ENCODE measurements at places on chromosomes 6 and 20.

- no peak for DNase-seq
Measured at GRCh38 chr6:44561832-44562665, 174.5 kb downstream of the CDC5L start.

DNA sequence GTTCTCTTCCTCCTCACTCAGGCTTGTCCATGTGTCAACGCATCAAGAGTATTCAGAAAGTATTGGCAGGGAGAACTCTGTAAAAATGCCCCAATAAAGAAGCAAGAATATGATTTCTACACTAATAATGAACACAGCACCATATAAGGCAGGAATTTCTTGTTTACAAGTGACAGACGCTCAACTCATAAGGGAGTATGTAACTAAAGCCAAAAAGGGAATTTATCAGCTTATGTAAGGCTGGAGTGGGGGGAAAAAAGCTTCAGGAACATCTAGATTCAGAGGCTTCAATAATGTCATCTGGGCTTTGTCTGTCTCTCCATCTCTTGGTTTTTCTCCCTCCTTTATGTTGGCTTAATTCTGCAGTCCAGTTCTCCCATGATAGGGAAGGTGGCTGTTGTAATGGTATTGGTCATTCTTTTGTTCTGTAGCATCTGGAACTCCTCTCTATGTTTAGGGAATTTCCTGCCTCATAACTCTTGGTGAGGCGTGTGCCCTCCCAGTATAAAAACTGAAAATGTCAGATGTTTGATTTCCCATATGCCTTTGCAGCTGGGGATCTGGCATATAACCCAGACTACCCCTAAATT, 125.1 kb upstream of the COL21A1 start:
- DNase-seq, result no peak

DNA sequence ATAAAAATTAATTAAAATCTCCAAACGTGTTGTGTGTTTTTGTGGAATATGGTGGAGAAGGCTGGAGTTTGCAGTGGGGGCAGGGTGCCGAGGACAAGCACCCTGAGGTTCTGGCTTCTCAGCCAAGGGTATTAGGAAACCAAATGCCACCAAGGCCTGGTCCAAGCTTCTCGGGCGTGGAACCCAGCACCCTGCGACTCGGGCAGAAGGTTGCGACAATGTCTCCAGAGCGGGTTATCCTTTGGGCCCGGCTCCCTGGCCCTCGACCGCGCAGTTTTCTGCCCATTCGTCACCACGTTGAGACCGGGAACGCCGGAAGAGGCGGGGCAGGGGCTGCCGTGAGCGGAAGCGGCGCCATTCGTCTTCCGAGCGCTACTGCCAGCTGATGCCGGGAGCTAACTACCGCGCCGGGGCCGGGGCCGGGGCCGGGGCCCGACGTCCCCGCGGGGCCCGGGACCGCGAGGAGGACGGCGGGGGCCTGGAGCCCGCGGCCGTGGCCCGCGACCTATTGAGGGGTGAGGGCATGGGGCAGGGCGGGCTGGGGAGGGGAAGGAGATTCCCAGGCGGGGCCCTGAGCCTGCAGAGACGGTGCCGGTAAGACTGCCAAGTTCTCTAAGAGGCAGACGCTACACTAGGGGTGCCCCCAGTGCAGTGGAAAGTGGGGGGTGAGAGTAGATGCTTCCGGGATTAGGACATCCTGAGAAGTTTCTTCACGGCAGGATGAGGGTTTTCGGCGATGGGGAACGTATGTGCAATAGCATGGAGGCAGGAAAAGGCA, at the start of gene RRP36:
Gene RRP36 (plus strand): TSS at position 354 of the 778 bp plus-strand sequence. CDS start 32 bp downstream, at position 386.
- DNase-seq, result no peak

DNA sequence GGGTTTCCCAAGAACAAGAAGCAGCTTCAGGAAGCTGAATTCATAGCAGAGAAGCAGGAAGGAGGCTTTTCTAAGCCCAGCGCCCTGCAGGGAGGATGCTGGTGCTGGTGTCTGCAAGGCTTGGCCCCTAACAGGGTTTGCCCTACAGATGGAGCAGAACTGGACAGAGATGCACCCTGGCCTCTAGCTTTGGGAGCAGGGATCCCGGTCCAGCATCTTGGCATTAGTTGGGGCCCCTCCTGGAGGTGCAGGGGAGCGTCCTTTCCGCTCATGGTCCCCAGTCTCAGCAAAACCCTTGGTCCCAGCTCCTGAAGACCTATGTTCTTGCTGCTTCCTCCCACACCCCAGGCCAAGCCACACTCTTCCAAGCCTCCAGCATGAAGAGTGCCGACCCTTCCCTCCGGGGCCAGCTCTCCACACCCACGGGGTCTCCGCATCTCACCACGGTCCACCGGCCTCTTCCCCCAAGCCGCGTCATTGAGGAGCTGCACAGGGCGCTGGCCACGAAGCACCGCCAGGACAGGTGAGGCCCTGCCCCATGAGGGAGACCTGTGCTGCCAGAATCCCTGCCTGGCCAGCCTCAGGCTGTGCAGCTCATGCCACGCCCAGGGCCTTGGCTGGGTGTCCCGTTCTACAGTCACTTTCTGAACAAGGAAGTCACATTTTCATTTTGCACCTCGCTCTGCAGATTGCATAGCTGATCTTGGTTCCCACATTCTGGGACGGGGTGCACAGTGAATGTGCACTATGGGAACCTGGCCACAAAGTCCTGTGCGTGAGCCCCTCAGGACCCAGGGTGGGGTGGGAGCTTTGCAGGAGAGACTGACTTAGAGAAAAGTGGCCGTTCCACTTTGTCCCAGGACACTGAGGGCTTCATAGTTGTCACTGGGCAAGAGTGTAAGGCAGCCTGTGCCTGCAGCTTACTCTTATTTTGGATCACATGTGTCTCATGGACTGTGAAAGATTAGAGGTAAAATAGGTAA, 160.2 kb downstream of the SYCP2 start:
- DNase-seq, result no peak

- no peak for DNase-seq
Measured at GRCh38 chr6:24229696-24230405, 103.8 kb downstream of the NRSN1 start.

DNA sequence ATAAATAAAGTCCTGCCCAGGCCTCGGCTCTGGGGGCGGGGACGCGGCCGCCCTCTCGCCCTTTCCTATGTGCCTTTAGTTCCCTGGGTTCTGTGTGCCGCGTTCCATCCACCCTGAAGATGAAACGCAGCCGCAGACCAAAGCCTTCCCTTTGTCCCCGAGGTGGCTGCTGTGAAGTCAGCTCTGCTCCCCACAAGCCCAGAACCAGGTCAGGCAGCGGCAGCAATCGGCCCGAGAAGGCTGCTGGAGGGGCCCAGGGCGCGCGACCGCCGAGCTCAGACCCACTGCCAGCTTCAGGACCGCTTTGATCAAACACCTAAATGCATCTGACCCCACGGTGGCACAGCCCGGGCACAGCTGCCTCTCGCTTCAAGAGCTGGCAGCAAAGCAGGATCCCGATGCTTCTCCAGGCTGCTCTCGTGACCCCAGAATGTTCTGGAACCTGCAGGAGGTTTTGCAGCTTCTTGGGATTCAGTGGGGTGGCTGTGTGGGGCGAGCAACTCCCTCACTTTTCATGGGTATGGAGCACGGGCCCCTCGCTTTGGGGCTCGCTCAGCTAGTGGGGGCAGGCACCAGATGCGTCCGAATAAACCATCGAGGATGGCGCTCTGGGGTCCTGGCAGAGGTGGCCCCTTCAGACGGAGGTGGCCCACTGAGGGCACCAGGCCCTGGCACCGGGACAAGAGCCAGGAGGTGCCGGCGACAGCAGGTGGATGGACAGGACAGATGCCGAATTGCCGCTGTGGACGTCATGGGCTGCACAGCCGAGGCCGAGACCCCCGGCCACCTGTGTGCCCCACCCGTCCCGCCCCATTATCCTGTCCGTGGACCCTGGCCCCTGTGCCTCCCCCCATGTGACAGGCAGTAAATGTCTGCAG, 13.0 kb downstream of the CHRNA4 start:
- no peak for DNase-seq

DNA sequence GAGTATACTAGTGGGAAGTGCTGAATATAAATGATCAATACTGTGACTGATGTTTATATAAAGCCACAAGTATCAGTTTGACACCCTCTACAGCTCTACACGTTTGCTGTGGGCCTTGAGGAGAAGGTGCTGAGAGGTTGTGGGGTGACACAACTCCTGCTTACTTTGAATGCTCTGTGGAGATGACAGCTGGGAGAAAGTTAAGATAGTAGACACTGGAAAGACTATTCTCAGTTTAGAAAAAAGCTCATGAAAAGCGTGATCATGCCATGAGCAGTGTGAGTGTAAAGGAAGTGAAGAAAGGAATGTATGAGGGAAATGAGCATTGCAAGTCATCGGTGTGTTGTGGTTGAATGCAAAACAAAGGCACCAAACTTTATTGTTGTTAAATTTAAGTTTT, 215.8 kb downstream of the UTRN start:
- no peak for DNase-seq

DNA sequence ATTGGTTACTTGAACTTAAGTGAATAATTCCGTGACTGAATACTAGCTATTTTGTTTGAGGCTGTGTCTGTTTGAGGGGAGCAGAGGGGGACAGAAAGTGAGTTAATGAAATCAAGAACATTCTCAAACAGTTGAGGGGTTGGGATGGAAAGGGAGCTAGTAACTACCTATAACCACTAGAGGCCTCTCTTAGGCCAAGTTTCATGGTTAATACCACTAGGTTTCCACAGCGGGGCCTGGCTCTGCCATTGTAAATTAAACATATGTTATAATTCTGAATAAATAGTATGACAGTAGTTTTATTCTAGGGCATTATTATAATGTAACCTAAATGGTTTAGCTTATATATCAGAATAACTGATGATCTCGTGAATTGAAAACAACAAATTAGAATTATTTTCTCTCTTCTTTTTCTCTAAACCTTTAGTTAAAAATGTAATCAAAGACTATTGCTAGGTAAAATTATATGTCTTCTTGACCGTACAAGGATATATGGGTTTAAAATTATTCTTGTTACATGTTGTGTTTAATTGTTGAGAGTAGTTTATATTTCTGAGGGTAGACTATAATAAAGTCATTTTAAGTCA, 108.1 kb downstream of the BCKDHB start:
- DNase-seq, result no peak

GRCh38 chr6:128580224-128581110, 60.1 kb upstream of the PTPRK start:
- no peak for DNase-seq

- no peak for DNase-seq
Measured at GRCh38 chr20:43294031-43294430, 104.3 kb upstream of the PTPRT start.

DNA sequence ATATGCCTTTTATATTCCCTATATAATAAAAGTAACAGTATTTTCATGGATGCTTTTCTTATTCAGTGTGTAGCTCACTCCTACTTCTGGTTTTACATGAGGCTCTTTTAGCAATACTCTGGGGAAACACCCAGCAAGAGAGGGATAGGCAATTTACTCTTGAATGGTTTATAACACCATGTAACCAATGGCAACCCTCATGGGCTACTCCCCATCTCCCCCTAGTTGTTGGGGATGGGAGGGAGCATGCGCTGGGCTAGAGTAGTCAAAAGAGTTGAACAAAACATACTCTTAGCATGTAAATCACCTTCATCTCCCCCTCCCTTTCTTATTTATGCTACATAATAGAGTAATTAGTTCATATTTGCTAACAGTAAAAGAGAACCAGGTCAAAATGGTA, 140.1 kb upstream of the LRFN2 start:
- no peak for DNase-seq

DNA sequence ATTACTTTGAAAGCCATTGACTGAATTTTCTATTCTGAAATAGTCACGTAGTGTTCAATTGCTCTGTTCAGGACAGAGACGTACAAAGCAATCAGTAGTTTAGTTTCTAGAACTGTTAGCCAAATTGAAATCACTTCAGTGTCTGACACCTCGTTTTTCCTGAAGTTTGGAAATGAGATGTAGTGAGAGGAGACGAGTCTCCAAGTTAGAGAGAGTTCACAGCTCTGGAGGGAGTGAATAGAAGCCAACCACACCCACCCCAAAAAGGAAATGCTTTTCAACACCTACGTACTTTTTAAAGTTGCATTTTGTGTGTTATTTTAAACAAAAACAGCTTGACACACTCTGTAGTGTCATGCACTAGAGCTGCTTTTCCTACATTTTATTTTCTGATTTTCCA, 296.0 kb downstream of the ADGRG6 start:
- DNase-seq, result no peak

GRCh38 chr6:127924440-127924839, 23.6 kb upstream of the THEMIS start:
- no peak for DNase-seq
